Myocyte (in vitro differentiated cells): ENCODE measurements at places on chromosomes 12 and 14.

DNA sequence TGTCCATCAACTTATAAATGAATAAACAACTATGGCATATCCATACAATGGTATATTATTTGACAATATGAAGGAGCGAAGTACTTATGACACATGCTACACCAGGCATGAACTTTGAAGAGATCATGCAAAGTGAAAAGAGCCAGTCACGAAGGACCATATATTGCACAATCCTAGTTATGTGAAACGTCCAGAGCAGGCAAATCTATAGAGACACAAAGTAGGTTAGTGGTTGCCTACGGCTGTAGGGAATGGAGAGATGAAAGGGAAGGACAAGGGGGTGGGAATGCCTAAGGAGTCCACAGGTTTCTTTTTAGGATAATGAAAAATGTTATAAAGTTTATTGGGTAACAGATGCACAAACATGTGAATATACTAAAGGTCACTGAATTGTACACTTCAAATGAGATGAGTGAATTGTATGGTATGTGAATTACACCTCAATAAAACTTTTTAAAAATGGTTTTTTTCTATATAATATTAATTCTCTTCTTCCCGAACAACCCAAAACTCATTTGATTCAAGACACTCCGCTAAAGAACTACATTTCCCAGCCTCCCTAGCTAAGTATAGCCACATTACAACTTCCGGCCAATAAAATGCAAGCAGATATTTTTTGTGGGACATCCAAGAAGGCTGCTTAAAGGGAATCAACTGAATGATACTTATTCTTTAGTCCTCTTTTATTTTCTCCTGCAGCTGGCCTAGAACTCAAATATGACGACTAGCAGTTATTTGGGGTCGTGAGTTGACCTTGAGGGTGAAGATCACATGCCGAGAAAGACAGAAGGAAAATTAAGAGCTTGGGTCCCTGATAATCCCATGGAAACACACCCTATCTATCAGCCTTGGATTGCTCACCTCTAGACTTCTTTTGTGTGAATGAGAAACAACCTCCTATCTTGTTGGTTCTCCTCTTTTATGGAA, 187.2 kb downstream of the TTC8 start:
- no peak for DNase-seq

DNA sequence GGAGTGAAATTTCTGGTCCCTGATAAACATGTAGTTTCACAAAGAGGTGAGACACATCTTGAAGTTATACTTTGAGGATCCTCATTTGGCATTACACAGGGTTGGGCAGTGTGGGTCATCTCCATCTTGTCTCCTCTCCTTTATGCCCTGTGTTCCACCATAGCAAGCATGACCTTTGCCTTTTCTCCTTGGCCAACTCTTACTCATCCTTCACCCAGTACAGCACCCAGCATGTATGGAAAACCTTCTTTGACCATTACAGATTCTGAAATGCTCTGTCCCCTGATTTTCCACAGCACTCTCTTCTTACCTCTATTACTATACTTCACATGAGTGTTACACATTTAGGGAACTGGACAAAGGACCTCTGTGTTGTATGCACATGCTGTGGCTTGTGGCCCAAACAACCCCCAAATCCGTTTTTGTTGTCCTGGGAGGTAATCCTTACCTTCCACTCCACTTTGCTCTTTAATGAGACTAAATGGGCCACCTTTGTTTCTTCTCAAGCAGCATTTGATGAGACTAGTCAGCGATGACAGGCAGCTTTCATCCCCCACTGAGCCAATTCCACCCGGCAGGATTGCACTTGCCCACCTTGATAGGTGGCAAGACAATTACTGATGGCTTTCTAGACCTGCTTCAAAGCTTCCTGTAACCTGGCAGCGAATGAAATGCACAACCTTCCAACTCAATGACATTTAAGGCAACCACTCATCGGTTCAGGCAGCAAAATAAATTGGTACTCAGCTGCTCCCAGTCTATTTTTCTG, 163.5 kb downstream of the MON2 start:
- no peak for DNase-seq

GRCh38 chr14:79971330-79971729, 240.0 kb downstream of the DIO2 start:
- DNase-seq: no peak

GRCh38 chr12:3560295-3560620, 69.3 kb downstream of the PRMT8 start:
- DNase-seq: no peak

- DNase-seq: peak; percentile 25
These were observed 10.7 kb downstream of the PRH1 start for GRCh38 chr12:10873378-10873777.

GRCh38 chr12:104816845-104817503, 141.1 kb downstream of the SLC41A2 start:
- DNase-seq: no peak

DNA sequence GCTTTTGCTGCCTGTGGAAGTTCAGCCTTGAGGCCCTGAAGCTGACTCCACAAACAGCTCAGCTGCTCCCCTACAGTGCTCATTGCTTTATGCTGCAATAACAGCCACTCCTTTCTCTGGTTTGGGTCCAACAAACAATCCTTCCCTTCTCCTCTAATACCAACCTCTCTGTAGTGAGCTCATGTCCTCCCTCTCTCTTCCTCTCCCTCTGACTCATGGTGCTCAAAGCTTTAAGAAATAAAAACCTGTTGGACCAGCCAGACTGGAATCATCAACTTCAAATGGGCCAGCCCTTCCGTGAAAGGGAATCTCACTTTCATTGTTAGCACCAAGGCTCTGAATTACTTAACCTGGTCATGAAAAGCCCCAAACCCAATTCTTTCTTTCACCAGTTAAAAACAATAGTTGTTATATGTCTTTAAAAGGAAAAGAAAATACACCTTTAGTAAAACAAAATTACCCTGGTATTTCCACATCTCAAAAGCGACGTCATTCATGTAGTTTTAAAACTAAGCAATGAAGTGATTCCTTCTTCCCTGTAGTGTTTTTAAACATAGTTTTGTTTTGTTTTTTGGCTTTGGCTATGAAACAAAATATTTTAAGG, 126.4 kb downstream of the DUSP6 start:
- DNase-seq: peak; percentile 55

DNA sequence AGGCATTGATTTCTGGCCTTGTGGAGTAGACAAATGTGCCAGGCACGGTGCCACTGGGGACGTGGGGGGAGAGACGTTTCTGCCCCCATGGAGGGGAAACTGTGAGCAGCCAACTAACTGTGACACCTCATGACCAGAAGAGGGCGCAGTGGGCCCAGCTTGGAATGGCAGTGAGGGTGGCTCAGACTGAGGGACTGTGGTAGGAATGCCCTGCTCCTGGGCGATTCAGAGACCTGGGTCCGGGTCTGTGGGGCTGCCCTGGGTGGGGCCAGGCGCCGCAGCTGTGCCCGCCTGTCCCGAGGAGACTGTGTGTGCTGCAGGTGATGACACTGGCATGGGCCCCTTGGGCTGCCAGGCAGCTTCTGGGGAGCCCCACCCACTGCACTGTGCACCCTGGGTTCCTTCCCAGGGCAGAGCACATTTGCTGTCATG, 60.6 kb downstream of the SLC25A47 start:
- DNase-seq: peak; percentile 77

- no peak for DNase-seq
These were observed 1.3 kb downstream of the CS start for GRCh38 chr12:56298828-56299227.
